ENCODE measurements at places on chromosomes 1 and 21. TPM values are rescaled to one million over a fixed set of nuclear protein-coding genes. Genes with fewer than 3 reads are reported as not detected.
A peak's percentile ranks its signal among the peaks of the same experiment; 100 is the strongest.

KRTAP21-2 gene
- total RNA-seq = not detected

GRCh38 chr21:29293495-29293894 is 5.2 kb upstream of the BACH1 start:
- DNase-seq = no peak
- no peaks in the 10 kb centered on the region for H3K36me3 ChIP-seq
- no peaks in the 10 kb centered on the region for H3K4me1 ChIP-seq
- no peak overlapping the region for H3K4me3 ChIP-seq
- H3K27ac ChIP-seq = no peak overlapping the region

- peak; percentile 56 for DNase-seq
- H3K27ac ChIP-seq = no peak overlapping the region
- H3K27me3 ChIP-seq = no peaks in the 10 kb centered on the region
- no peaks in the 10 kb centered on the region for H3K4me1 ChIP-seq
Observed at GRCh38 chr21:38888991-38889561, 83.3 kb downstream of the ETS2 start.

GJB5 gene
- total RNA-seq = not detected

EPHX1 gene
- total RNA-seq = 44.3 TPM

HSD11B1 gene
- total RNA-seq = 20.3 TPM

DNA sequence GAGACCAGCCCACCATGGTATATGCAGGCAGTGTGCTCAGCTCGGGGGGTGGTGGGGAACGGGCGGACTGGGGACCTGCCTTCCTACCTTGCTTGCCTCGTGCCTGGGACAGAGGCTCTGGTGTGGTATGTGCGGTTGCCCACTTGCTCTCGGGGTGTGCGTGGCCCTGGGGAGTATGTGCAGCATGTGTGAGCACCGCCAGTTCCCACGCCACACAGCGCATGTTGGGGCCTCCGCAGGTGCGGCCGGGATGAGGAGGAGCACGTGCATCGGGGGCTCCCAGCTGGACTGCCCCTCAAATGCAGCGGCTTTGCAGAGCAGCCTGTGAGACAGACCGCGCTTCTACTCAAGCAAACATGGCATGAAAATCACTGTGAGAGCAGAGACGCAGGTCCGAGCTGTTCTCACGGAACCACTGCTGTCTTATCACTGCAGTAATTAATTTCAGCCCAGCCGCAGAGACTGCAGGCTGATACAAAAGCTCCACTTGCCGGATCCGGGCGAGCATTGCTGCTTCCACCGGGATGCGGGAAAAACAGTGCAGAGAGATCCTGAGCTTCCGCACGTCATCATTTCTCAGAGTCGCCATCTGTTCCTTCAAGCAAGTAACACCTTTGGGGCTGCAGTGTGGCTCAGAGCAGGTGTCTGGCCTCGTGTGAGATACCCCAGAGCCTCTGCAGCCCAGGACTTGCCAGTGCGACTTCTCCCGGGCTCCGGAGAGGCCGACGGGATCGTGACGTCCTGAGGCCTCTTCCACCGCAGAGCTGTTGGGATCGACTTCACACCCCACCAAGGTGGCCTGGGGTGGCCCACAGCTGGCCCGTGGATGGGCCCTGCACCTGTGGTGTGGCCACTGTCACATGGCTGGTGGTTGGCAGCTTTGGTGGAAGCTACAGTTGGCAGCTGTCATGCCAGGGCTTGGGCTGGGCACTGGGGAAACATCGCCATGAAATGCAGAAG is 92.6 kb upstream of the ACTRT2 start:
- no peak overlapping the region for H3K4me3 ChIP-seq
- no peaks in the 10 kb centered on the region for H3K36me3 ChIP-seq
- no peaks in the 10 kb centered on the region for H3K27me3 ChIP-seq

DNA sequence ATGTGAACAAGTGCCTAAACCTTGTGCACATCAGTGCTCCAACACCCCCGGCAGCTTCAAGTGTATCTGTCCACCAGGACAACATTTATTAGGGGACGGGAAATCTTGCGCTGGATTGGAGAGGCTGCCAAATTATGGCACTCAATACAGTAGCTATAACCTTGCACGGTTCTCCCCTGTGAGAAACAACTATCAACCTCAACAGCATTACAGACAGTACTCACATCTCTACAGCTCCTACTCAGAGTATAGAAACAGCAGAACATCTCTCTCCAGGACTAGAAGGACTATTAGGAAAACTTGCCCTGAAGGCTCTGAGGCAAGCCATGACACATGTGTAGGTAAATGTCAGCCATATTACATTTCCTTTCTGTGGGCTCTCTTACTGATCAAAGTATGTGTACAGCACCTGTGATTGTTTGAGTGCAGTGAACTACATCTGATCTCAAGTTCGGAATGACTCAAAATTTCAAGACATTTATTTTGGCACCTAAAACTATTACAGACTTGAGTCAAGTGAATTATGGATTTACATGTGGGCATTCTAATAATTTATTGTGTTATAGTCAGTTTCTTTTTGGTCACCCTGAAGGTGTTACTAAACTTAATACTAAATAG is 196.5 kb downstream of the TPR start:
- H3K27ac ChIP-seq = no peak overlapping the region
- no peak overlapping the region for H3K4me3 ChIP-seq
- H3K4me1 ChIP-seq = peaks cover 2% of the 10 kb centered on the region

DNA sequence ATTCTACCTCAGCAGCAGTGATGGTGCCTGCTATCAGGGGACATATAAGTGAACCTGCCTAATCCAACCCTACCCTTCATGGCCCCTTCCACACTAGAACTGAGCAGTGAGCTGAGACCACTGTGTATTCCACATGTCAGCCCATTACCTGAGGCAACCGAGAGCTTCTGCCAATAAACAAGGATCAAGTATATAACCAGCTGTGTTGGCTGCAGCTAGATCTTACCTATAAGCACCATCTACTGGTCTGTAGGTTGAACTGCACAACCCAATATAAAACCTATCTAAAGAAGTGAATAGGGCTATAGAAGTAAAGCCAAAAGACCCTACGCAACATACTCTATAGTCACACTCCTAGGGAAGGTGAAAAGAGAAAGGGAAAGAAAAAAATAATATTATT is 376.9 kb downstream of the HHIPL2 start:
- H3K4me1 ChIP-seq = no peaks in the 10 kb centered on the region
- no peaks in the 10 kb centered on the region for H3K36me3 ChIP-seq
- DNase-seq = peak; percentile 62
- H3K4me3 ChIP-seq = no peak overlapping the region

CLCA2 gene
- 3.5 TPM for total RNA-seq

GRCh38 chr1:12215118-12215961 is 14.5 kb upstream of the VPS13D start:
- H3K36me3 ChIP-seq = no peaks in the 10 kb centered on the region
- no peaks in the 10 kb centered on the region for H3K4me1 ChIP-seq
- H3K27ac ChIP-seq = no peak overlapping the region
- no peak for DNase-seq

OR14K1 gene
- not detected for total RNA-seq

GRCh38 chr1:1665815-1666251 is 7.0 kb upstream of the CDK11B start:
- peaks cover 16% of the 10 kb centered on the region for H3K36me3 ChIP-seq
- DNase-seq = no peak
- H3K27ac ChIP-seq = no peak overlapping the region
- no peak overlapping the region for H3K4me3 ChIP-seq

DNA sequence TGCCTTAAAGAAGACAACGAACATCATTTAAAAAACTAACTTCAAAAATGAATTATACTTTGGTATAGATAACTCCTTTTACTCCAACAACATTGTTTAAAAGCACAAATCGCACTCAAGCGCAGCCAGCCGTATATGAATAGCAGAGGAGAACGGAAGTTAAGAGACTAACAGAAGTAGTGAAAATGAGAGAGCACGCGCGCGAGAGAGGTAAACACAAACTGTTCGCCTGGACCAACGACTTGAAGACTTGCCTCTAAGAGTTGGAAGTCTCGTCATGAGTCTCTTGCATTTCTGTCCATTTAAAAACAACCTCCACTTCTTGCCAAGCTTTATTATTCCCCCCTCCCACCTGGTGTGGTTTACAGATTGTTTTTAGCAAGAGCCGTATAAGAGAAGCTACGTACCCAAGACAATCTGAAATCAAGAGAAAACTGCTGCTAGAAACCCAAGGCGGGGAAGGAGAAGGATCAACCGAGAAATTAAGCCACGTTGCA is 479 bp downstream of the SELENOF start:
- H3K36me3 ChIP-seq = no peaks in the 10 kb centered on the region
- peak overlapping the region; percentile 96 for H3K27ac ChIP-seq
- no peak for DNase-seq
- H3K27me3 ChIP-seq = no peaks in the 10 kb centered on the region
- peaks cover 5% of the 10 kb centered on the region for H3K4me1 ChIP-seq
- peak overlapping the region; percentile 78 for H3K4me3 ChIP-seq

OR10R2 gene
- not detected for total RNA-seq

DNA sequence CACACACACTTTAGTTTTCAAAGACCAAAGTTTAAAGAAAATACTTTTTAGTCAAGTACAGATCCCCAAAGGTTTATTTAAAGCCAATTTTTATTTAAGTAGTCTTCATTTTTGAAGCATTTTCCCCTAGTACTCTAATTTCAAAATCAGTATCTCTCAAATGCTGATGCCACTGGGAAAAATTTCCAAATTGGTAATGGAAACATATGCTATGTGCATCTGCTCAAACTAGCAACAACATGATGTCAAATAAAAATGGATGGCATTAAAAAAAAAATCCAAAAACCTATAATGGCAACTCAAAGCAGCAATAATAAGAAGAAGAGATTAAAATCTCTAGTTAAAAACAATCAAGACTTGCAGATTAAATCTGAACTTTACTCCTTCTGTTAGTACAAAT is 58.6 kb downstream of the ZNHIT6 start:
- peaks cover 1% of the 10 kb centered on the region for H3K36me3 ChIP-seq
- no peaks in the 10 kb centered on the region for H3K4me1 ChIP-seq
- DNase-seq = no peak

CYP2J2 gene
- 0.17 TPM for total RNA-seq

GRCh38 chr1:156282479-156283222 is at the start of gene SMG5:
Gene SMG5 (minus strand): TSS chr1:156282825. CDS start chr1:156282680, 145 bp downstream.
- peak within 1 kb of the TSS; percentile 58 for H3K4me3 ChIP-seq
- peaks cover 5% of the 10 kb centered on the region for H3K4me1 ChIP-seq
- no peaks in the 10 kb centered on the region for H3K27me3 ChIP-seq
- H3K27ac ChIP-seq = peak within 1 kb of the TSS; percentile 68

DNA sequence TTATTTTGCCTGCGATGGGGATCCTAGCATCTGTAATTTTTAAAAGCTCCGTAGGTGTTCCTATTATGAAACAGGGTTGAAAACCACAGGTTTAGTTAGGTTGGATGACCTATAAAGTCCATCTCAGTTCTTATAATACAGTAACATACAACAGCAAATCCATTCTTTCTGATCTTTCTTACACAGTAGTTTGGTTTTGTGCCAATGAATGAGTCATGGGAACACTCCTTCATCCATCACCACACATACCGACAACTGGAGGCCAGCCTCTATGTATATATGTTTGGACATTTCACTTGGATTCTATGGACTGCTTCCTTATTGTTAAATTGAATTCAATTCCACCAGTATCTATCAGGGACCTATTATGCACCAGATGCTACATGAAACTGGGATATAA is 118.4 kb upstream of the L1TD1 start:
- no peak overlapping the region for H3K4me3 ChIP-seq
- H3K27me3 ChIP-seq = no peaks in the 10 kb centered on the region
- no peak overlapping the region for H3K27ac ChIP-seq
- peak; percentile 84 for DNase-seq
- H3K36me3 ChIP-seq = no peaks in the 10 kb centered on the region

CRYBG2 gene
- not detected for total RNA-seq

FCGR3B gene
- not detected for total RNA-seq

DNA sequence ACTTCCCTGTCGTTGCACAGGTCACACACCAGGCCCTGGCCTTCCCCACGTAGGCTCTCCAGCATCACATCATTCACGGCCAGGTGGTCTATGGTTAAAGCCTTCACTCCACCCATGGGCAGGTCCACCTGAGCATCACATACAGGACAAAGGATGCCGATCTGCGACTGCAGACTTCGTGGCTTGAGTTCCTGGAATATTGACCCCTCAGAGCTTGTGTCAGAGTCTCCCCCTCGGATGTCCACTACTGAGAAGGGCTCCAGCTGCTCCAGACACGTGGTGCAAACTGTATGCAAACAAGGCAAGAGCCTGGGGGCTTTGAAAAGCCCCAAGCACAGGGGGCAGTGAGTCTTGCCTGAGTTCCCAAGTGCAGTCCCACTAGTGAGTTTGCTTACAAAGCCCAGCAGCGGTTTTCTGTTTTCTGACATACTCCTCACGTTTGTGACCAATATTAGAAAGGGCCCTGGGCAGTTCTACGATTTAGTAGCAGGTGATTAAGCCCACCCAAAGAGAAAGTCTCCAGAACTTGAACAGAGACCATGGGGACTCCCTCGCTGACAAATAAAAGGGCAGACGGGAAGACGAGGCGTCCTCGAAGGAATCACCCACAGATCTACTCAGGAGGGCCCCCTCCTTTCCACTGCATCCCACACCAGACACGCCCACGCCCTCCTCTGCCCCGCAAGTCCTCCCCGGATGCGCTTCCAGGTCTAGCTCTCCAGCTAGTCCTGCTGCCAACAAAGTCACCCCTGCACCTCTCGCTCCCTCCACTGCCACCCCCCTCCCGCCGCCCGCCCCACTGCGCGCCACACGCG is 568 bp downstream of the TRIM45 start:
- H3K4me1 ChIP-seq = peaks cover 6% of the 10 kb centered on the region
- DNase-seq = peak; percentile 77
- H3K27me3 ChIP-seq = peaks cover 6% of the 10 kb centered on the region
- peak overlapping the region; percentile 91 for H3K27ac ChIP-seq
- H3K4me3 ChIP-seq = peak overlapping the region; percentile 74

GRCh38 chr21:25560271-25560685 is 47.0 kb downstream of the MRPL39 start:
- no peak overlapping the region for H3K27ac ChIP-seq
- H3K4me3 ChIP-seq = no peak overlapping the region
- no peaks in the 10 kb centered on the region for H3K4me1 ChIP-seq
- peaks cover 1% of the 10 kb centered on the region for H3K36me3 ChIP-seq

- H3K4me1 ChIP-seq = no peaks in the 10 kb centered on the region
- H3K4me3 ChIP-seq = no peak overlapping the region
- H3K36me3 ChIP-seq = no peaks in the 10 kb centered on the region
- DNase-seq = no peak
Observed at GRCh38 chr1:187033693-187034390, 205.1 kb downstream of the PLA2G4A start.

TIE1 gene
- not detected for total RNA-seq

DSCAM gene
- not detected for total RNA-seq

DNA sequence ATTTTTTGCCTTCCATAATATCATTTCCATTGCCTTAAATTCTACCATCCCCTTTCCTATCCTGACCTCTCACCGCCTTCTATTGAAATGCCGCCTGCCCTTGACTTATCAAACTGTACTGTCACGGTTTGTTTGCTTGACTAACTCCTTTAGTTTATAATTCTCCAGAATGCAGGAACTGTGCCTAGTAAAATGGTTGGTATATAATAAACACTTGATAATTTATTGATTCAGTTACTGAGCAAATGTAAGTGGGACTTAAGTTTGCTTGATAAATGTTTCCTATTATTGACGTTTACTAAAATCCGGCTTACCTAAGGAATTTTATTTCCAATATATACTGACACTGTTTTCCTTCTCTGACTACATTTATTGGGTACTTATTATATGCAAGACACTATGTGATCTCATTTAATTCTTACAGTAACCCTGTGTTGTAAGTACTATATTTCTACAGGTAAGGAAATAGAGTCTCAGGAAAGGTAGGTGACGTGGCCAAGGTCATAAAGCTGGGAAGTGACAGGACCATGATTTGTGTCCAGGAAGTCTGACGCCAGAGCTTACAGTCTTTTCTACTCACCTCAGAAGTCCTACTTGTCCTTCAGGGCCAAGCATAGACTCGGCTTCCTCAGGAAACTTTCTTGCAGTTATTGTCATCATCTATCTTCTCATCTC is 35.7 kb downstream of the DPT start:
- H3K4me3 ChIP-seq = no peak overlapping the region
- no peak overlapping the region for H3K27ac ChIP-seq
- no peaks in the 10 kb centered on the region for H3K36me3 ChIP-seq
- H3K4me1 ChIP-seq = no peaks in the 10 kb centered on the region
